ENCODE measurements at places on chromosomes 4 and X. TPM values are rescaled to one million over a fixed set of nuclear protein-coding genes. Genes with fewer than 3 reads are reported as not detected.
A peak's percentile ranks its signal among the peaks of the same experiment; 100 is the strongest.

Gene NLGN4X
- total RNA-seq, result not detected

Gene DACH2
- total RNA-seq, result 0.18 TPM

Gene IGSF1
- 0.08 TPM for total RNA-seq

DNA sequence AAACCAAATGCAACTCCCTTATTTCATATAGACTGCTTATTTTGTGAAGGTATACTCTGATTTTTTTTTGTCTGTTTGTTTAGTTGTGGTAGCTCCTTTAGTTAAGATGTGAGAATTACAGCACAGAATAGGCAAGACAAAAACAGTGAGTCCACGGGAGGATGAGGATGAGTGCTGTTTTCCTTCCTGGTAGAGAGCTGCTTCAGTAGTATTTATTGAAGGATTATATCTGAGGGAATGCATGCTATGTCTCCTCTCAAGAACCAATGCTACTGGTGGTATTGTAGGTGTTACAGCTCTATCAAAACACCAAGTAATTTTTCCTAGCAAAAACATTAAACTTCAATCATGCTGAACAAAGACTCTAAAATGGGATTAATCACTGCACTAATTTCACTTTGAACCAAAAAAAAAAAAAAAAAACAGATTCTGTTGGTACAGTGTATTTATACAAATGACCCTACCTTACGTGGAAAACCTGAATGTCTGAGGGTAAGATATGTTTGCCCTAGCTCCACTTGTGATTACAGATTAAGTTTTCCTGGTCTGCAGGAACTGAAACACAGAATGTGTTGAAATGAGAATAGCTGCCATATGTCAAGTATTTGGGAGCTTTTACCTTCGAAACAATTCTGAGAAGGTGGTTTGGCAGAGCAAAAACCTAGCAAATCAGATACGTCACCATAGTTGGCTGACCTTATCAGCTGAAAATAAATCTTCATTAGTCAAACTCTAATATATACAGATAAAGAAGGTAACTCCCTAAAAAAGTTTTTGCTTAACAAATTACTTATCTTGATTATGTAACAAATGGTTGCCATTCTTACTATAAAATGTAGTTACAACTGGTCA lies 40.3 kb downstream of the PPP3CA start:
- H3K4me1 ChIP-seq, result peaks cover 8% of the 10 kb centered on the region
- DNase-seq, result no peak
- no peak overlapping the region for H3K27ac ChIP-seq
- no peak overlapping the region for H3K4me3 ChIP-seq

- DNase-seq, result no peak
These were observed 68.6 kb downstream of the RXFP1 start for GRCh38 chr4:158590306-158590705.

DNA sequence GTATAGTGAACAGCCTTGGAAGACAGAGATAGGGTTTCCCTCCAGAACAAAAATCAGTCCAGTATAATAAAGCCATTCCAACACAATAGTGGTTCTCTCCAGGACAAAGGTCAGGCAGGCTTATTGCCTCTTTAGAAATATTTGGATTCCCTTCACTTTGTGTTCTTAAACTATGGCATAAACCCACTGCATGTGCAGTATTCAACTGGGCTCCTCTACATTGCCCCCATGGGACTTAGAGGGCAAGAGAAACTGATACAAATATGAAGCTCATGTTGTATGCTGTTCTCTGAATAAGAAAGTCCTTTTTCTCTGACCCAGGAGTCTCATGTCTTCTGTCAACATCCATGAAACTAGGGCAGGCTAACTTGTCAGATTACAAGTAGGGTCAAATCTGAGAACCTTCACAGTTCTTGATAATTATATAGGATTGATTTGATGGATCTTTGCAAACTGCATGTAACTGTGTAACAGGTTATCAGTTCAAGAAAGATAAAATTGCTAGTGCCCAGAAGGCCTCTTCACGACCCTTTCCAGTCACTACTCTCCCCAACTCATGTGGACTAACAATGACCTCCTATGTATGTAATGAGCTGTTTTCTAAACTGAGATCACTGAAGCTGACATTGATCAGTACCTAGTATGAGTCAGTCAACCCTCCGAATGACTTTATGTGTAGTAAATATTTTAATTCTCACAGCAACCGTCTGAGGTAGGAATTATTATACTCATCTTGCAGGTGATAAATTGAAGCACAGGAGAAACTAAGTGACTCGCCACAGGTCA lies 31.9 kb upstream of the FAM9C start:
- no peak overlapping the region for H3K4me3 ChIP-seq
- no peaks in the 10 kb centered on the region for H3K36me3 ChIP-seq
- peaks cover 3% of the 10 kb centered on the region for H3K4me1 ChIP-seq
- H3K27ac ChIP-seq, result peak overlapping the region; percentile 34

DNA sequence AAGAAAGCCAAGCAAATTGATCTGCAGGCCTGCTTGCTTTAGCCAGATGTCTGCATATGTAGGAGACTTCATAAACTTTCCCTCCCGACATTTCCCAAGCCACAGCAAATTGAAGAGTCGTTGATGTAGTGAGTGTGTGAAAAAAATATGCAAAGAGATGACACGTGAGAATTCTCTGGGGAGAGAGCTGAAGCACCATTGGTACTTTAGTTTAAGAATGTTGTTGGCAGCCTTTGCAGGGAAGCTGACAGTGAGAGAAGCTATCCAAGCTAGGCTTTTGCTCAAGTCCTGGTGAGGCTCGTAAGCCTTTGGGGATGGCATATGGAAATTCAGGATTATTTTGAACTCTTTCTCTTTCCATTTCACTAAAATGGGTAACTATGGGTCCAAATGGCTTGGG lies 87.5 kb downstream of the GLRA2 start:
- no peak overlapping the region for H3K4me3 ChIP-seq
- no peaks in the 10 kb centered on the region for H3K4me1 ChIP-seq
- no peaks in the 10 kb centered on the region for H3K36me3 ChIP-seq
- H3K27ac ChIP-seq, result no peak overlapping the region

GRCh38 chrX:43706786-43707370 lies 50.8 kb downstream of the MAOA start:
- DNase-seq, result no peak
- no peaks in the 10 kb centered on the region for H3K36me3 ChIP-seq
- H3K27ac ChIP-seq, result no peak overlapping the region
- H3K27me3 ChIP-seq, result no peaks in the 10 kb centered on the region
